ENCODE measurements at places on chromosomes 7 and 10.

DNA sequence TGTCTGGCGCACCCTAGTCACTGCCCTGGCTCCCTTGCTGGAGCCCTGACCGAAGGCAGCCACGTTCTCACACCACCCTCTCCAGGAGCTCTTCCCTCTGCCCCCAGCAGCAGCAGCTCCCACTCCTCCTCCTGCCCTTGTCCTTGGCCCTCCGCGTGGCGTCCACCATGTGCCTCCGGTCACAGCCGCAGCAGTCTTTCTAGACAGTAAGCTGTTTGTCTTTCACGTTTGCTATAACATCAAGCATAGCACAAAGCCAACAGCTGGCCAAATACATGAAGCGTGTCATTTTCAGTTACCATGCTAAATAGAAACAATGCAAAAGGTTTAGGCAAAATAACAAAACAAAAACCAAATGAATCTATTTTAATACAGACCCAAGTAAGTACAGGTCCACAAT is 3.3 kb downstream of the PITRM1 start:
- DNase-seq = no peak

DNA sequence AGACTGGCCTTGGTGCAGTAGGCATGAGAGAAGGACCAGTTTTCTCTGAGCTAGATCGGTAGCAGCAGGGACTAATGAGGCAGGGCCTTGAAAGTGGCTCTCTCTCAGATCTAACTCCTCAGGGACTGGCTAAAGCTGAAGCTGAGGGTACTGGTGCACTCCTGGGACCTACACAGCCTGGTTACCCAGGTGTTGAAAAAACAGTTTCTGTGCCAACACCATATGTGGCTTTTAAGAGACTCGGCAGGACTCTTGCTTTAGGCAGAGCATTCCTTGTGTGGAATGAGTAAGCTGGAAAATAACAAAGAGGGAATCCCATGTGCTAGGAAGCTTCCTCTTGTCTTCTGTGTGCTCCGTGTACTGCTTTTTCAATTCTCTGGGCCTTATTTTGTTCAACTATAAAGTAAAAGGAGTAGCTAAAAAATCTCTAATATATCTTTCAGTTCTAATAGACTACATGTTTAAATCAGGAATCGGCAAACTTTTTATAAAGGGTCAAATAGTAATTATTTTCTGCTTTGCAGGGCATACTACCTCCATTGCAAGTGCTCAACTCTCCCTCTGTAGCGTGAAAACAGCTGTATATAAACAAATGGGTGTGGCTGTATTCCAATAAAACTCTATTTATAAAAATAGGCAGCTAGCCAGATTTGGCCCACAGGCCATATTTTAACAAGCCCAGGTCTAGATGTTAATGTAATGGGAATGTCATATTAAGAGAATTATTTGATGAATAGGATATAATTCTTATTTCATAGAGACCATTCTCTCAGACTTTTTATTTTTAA is 186.1 kb upstream of the KAT6B start:
- no peak for DNase-seq

GRCh38 chr10:124993345-124993708 is 51.4 kb downstream of the ZRANB1 start:
- DNase-seq = no peak

DNA sequence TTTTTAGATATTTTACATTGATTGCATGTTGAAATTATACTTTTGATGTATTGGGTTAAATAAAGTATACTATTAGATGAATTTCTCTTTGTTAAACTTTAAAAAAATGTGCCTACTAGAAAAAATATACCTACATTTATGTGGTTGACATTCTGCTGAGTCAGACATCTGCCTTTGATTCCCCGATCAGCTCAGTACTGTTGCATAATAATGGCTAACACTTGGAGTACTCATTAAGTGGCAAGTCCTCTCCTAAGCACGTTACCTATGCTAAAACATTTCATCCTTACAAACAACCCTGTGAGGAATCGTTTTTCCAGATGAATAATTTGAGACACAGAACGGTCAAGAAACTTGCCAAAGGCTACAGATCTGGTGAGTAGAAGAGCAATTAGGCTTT is 14.0 kb upstream of the SEM1 start:
- no peak for DNase-seq

- DNase-seq = no peak
Observed at GRCh38 chr7:137458399-137458798, 114.9 kb upstream of the PTN start.

- DNase-seq = no peak
Observed at GRCh38 chr10:42956045-42956444, 120.8 kb upstream of the RET start.

Measured in naive thymus-derived CD8-positive, alpha-beta T cell (primary cell).